ENCODE measurements at places on chromosomes 7 and 10. TPM values are rescaled to one million over a fixed set of nuclear protein-coding genes. Genes with fewer than 3 reads are reported as not detected.
A peak's percentile ranks its signal among the peaks of the same experiment; 100 is the strongest.

DNA sequence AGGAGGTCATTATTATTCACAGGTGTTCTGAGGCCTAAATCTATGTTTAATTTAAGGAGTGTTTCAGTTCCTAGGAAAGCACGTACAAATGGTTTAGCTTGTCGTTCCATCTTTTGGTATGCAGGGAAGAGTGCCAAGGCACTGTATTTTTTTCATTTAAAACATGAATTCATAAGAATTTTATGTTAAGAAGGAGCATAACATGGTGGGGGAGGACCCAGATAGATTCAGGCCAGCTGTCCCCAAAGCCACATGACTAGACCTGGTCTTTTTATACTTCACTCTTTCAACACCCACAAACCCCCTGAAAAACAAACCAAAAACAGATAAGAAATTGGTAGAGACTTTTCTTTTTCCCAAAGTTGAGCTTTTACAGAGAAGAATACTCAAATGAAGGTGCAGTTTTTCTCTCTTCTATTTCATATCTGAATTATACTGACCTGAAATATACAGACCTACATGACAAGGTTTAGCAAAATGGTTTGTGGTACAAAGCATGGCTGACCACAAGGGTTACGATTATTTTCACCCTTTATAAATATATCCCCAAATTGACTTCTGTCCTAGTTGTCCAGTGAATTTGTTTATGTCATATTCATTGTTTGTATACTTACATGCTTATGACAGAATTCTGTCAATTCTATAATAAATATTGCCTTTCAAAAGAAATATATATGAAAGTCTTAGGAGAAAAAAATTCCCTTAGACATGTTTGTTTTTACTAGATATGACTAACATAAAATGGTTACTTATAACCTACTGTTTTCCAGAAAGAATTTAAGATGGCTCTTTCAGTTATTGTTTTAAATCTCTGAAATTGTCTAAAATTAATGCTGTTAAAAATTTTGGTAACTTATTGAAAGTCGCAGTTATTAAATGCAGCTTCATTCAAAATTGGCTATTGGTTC lies 71.3 kb downstream of the AP3M1 start:
- no peak for DNase-seq

CCDC172 gene
- total RNA-seq, result not detected

GRCh38 chr10:78570633-78571235 lies 498.0 kb upstream of the ZMIZ1 start:
- DNase-seq, result no peak

GRCh38 chr7:108138911-108139310 lies 8.8 kb upstream of the LAMB4 start:
- DNase-seq, result no peak

- no peak for DNase-seq
Measured at GRCh38 chr7:117008118-117008885, 55.0 kb downstream of the ST7 start.

DNA sequence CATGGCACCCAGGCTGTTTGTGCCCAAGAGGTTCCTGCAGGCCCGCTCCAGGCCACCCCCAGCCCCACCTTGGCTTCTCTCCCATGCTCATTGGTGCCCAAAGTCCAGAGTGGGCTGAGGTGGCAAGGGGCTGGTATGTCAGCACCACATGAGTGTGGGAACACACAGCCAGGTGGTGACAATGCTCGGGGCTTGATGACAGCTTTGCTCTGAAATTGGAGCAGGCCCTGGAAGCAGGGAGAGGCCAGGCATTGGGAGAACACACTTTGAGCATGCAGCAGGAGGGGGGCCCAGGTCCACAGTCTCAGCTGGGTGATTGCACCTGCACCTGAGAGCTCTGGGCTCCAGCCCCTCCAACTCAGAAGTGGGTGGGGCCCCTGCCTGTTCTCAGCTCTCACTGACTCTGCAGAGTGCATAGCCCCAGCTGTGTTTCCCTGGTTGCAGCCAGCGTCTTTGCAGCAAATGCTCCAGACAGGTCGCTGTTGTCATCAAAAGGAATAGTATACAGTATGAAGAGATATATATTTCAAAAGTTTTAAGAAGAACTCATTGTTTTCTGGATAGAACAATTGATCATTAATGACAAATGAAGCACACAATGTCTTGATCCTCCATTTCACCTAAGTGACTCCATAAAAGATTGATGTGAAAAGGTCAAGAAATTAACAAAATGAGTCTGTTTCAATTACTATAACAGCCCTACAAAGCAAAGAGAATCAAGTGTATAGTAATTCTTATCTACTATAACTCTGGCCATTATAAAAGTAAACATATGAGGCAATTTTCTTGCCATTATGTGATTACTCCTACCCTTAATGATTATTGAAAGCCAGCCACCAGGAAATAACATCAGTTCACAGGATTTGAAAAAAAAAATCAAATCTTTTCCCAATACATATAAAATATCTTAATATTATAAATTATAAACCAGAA lies 848.1 kb downstream of the PCDH15 start:
- no peak for DNase-seq

GJD4 gene
- total RNA-seq, result not detected

- DNase-seq, result no peak
Measured at GRCh38 chr10:91418416-91418815, 8.3 kb downstream of the HECTD2 start.

GRCh38 chr10:48818861-48819520 lies 120.6 kb downstream of the LRRC18 start:
- DNase-seq, result no peak

FOXI2 gene
- total RNA-seq, result not detected

DNA sequence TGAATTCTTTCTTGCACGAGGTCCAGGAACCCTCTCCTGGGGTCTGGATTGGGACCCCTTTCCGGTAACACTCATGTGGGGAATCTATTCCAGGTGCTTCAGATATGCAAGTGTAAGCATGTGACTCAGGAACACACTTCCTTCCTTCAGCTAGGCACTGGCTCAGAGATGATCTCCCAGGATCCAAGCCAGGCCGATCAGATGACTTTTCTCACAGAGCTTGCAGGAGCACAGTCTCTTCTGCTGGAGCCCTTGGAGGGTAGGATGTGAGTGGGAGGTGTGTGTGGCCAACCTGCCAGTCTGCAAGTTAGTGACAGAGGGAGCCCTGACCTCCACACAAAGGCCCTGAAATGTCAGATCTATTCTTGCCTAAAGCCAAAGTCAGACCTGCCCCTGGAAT lies 108.3 kb downstream of the CPXM2 start:
- DNase-seq, result no peak

ANKRD30A gene
- not detected for total RNA-seq

- DNase-seq, result peak; percentile 2
Measured at GRCh38 chr10:46548498-46549090, 7.9 kb downstream of the GPRIN2 start.

DNAJC12 gene
- 37.3 TPM for total RNA-seq

- no peak for DNase-seq
Measured at GRCh38 chr7:107118109-107118900, 50.5 kb upstream of the HBP1 start.

DNA sequence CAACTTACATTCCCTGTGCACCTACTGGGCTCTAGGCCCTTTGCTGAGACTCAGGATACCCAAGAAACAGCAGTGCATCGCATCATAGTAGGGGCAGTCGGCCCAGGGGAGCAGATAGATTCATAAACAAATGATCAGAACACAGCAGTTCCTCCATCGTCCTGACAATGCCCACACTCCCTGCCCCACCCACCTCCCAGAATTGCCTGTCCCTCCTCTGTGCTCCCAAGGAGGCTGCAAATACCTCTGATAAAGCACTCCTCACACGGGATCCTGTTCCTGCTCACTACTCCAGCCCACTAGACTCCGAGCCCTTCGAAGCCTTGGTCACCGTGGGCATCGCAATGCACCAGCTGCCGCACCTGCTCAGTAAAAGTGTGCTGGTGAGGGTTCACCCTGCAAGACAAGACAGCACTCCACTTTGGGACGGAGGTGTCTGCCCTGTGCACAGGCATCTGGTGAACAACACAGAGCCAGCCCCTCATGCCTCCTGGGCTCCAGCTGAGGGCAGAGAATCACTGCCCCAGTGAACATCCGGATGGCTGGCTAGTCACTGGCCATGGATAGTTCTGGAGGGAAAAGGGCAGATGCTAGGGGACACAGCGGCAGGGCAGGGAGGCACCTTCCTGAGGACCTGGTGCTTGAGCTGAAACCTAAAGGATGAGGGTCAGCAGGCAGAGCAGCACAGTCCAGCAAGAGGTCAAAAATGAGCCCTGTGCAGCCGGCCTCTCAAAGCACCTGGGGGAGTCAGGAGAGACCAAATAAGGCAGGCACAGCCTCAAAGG lies 60.7 kb downstream of the TNS3 start:
- DNase-seq, result no peak

PRPS1L1 gene
- not detected for total RNA-seq

GRCh38 chr7:99243751-99244337 lies 28.8 kb upstream of the MYH16 start:
- DNase-seq, result no peak

DNA sequence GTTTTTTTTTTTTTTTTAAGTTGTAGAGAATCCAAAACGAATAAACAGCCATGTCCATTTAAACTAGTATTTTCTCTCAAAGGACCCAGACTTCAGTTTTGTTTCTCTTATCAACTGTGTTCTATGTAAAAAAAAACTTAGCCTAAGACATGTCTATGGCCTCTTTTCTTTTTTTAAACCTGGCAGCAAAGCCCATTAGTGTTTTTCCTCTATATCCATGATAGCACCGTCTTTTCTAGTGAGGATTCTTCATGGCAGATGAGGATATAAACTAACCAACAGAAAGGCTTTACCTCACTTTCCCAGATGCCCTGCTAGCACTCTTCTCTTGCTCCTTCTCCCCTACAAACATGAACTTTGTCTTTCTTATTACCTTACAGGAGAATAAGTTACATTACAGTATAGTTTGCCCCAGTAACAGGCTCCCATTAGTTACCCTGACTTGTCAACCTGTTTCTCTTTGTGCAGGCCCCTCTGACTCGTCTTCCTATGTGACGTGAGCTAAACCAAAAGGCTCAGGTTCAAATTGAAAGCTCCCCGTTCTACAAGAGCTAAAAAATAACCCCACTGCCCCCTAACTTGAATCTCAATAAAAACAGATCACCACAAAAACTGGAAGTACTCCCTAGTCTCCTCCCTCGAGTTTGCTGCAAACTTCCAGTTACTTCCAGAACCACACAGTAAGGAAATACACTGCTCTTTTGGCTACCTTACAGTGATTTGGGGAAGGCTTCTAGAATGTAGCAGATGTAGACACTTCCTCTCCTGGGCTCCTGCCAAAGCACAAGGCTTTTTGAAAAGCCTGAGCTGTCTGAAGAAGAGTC lies 20.1 kb downstream of the P4HA1 start:
- no peak for DNase-seq

- no peak for DNase-seq
Measured at GRCh38 chr10:95573527-95573926, 12.4 kb upstream of the SORBS1 start.

GIMAP4 gene
- total RNA-seq, result 202 TPM

DNA sequence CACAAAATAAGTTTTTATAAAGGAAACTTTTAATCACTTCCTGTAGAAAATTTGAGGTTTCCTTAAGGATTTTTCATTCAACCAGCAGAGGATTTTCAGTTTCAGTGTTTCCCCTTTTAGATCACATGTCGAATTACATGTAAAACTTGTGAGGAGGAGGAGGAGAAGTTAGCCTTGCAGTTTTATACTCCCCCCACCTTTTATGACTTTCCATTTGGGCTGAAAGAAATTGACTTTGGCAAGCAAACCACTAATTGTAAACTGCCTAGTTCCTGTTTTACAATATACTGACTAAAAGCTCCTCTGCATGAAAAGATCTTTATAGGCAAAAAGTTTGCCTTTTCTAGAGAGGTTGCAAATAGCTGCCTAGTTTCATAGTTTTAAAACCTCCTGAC lies 3.0 kb downstream of the BAMBI start:
- no peak for DNase-seq

SHTN1 gene
- total RNA-seq, result not detected

NPY gene
- total RNA-seq, result not detected

OSBPL3 gene
- 42.2 TPM for total RNA-seq

DNA sequence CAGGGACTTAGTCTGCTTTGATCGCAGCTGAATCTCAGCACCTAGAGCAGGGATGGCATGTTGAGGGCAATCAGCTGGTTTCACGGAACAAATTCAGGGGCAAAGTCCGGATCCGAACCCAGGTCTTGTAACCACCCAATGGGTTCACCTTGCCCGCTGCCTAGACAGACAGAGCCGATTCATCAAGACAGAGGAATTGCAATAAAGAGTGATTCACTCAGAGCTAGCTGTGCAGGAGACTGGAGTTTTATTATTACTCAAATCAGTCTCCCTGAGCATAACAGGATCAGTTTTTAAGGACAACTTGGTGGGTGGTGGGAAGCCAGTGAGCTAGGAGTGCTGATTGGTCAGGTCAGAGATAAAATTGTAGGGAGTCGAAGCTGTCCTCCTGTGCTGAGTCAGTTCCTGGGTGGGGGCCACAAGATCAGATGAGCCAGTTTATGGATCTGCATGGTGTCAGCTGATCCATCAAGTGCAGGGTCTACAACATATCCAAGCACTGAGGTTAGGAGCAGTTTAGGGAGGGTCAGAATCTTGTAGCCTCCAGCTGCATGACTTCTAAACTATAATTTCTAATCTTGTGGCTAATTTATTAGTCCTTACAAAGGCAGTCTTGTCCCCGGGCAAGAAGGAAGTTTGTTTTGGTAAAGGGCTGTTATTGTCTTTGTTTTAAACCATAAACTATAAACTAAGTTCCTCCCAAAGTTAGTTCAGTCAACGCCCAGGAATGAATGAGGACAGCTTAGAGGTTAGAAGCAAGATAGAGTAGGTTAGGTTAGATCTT lies 43.5 kb upstream of the CHST3 start:
- DNase-seq, result no peak

DNA sequence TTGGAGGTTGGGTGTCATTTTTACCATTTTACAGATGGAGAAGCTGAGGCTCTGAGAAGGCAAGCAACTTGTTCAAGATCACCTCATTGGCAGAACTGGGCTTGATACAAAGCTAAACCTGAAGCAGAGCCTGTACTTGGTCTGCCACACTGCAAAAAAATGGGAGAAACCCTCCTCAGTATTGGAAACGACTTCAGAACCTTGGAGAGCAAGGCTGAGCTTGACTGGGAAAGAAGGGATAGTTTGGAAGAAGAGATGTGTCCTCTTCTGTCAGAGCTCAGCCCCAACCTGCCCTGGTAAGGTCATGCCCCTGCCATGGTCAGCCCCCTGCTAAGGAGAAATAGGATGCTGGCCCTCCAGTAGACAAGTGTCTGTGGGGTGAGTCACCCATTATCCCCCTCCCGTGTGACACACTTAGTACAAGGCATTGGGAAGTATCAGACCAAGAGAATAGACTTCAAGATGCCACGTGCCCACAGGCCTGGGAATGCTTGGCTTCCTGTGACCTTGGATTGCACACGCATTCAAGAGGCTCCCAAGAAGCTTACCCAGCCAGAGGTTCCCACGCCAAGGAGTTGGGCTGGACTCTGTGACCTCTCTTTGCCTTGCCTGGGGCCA lies 56.2 kb upstream of the SMNDC1 start:
- DNase-seq, result no peak

HYAL4 gene
- total RNA-seq, result not detected

Measured in activated naive CD4-positive, alpha-beta T cell treated with anti-CD3 and anti-CD28 coated beads, Interleukin-2, amount 50 U/mL, for 72 hours (primary cell).